ENCODE measurements at places on chromosomes 5 and 9. TPM values are rescaled to one million over a fixed set of nuclear protein-coding genes. Genes with fewer than 3 reads are reported as not detected.

DNA sequence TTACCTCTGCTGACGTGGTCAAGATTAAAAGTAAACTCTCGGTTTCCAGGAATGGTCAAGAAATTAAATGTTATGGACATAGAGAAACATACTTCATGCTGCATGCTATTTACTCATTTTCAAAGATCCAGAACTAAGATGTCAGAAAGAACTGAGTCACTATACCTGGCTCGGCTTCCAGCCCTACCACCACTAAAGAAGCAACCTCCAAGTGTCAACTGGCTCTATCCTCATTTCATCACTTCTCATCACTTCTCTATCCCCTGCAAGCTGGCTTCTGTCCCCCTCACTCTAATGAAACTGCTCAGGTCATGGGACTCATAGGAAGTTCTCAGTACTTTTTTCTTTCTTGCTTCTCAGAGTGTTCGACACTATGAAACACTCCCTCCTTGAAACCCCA, 116.2 kb downstream of the CDK5RAP2 start:
- DNase-seq = no peak

DNA sequence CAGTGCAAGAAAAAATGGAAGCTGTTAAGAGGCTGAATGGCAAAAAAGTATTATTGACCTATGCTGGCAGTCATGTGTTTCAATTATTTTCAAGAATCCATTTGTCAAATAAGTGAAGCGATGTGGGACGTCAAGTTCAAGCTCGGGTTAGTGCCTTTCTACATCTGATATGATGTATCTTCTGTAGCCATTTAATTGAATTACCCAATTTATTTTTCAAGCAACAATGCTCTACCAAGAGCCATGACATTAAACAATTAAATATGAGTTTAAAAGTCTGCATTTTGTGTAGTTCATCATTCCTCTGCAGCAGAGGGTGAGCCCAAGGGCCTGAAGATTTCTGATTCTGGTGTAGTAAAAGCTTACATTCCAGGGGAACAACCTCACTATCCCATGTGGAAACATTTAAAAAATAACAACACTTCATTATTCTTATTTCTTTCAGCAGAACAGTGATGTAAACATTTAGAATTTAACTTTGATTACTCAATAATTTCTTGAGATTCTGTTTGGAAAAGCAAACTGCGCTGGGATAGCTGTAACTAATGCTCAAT, 619.7 kb upstream of the ARRDC3 start:
- DNase-seq = no peak

DNA sequence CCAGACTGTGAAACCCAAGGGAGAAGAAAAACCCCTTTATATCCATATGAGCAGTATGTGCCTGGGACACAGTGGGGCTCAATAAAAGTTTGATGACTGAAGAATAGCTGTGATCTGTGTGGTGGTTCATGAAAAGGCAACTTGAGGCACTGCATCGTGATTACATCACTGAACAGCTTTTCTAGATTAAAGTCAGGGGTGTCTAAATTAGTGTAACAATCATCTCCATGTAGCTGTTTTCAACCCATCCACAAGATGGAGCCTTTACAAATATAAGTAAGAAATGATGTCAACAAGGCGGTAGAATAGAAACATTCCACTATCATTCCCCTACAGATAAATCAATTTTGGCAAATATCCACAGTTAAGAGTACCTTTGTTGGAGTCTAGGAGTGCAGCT, 55.5 kb downstream of the PRRC1 start:
- DNase-seq = no peak

DNA sequence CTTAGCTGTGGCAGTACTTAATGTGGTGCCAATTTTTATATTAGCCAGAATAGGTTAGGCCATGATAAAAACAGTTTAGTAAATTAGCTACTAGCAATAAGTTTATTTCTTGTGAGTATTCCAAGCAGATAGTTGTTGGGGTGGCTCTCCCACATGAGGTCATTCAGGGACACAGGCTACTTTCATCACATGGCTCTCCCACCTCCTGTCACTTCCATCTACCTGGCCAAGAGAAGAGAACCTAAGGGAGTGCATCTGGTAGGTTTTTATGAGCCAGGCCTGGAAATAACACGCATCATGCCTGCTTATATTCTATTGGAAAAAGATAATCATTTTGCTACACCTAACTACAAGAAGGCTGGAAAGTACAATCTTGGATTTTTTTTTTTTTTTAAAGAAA, 161.4 kb upstream of the CCNH start:
- no peak for DNase-seq

GRCh38 chr9:35103660-35104191, 795 bp upstream of the STOML2 start:
- no peak for DNase-seq

The SLC36A3 gene
- total RNA-seq = not detected

GRCh38 chr5:133286483-133286882, 234.7 kb downstream of the HSPA4 start:
- DNase-seq = no peak

- DNase-seq = no peak
Observed at GRCh38 chr5:126125407-126125806, 297.8 kb upstream of the GRAMD2B start.

- no peak for DNase-seq
Observed at GRCh38 chr5:135565266-135565665, 13.5 kb downstream of the CXCL14 start.

The PCDHA1 gene
- not detected for total RNA-seq

GRCh38 chr9:109538346-109538745, 40.2 kb upstream of the PTPN3 start:
- no peak for DNase-seq

DNA sequence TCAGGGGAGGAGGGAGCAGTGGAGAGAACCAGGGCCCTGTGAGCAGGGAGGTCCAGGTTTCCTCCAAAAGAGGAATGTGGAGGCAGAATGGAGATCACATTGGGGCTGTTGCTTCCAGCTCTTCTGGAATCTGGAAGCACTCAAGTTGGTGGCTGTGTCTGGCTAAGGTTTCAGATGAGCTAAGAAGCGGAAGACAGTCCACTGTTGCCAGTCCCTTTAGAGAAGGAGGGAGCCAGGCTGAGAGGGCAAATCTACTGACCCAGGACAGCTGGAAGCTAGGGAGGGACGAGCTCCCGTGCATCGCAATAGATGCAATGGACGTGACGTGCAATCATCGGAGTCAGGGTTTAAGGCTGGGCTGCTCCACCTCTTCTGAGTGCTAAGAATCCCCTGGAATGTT, 71.2 kb downstream of the TENT4A start:
- no peak for DNase-seq

The CTXN3 gene
- total RNA-seq = not detected

The CEP120 gene
- 60.1 TPM for total RNA-seq

The LCN1 gene
- not detected for total RNA-seq

The ZFP2 gene
- 0.86 TPM for total RNA-seq

The KCNN2 gene
- not detected for total RNA-seq

- DNase-seq = no peak
Observed at GRCh38 chr5:157748760-157749461, 5.4 kb downstream of the LSM11 start.

DNA sequence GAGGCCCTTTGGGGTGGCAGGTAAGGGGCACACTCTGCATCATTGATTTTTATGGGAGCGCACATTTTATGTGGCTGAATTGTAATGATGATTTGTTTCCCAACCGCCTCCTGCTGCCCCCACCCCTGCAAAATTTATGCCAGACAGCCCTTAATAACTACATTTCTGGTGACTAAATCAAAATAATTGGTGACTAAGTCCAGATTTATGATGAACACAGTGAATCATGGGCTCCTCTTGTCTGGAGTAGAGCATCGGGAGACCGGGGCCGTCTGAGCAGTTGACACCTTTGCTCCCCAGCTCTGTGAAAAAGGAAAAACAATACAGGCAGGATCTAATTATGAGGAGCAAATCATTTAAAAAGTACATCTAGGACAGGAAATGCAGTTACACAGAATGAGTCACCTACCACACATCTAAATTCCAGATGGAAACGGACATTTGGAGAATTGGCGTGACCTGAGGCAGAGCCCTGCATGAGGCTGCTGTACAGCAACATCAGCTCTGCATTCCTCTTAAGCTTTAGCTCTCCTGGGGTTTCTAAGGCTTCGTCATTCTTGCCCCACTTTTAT, 58.9 kb downstream of the DOCK2 start:
- no peak for DNase-seq

DNA sequence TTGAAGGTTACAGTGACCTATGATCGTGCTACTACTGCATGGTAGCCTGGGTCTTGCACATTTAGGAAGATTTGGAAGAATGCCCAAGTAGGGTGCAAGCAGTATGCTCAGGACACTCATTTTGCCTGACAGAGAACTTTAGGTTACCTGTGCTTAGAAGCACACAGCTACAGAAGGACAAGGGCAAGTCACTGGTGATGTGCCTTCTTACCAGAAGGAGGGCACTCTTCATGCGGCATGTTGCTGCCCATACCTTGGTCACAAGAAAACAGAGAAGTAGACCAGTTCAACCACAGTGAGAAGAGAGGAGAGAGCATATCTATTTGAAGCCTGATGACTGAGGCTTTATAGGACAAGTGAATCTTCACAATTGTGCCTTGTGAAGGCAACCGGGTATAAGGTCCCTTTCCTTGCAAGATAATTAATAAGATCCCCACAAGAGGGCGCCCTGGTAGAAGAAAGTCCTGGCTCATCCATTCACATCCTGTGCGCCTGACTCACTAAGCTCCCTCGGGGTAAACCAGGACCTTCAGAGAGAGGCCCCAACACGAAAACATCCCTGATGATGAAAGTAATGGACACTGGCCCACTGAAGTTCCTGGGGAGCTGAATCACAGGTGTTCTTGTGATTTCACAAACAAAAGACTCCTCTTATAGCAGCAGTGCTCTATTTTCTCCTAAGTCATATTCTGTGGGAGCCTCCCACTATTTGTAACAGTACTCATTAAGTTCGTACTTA, 38.1 kb upstream of the STARD4 start:
- peak; percentile 79 for DNase-seq

The LECT2 gene
- not detected for total RNA-seq

The GSN gene
- total RNA-seq = 4.0 TPM

DNA sequence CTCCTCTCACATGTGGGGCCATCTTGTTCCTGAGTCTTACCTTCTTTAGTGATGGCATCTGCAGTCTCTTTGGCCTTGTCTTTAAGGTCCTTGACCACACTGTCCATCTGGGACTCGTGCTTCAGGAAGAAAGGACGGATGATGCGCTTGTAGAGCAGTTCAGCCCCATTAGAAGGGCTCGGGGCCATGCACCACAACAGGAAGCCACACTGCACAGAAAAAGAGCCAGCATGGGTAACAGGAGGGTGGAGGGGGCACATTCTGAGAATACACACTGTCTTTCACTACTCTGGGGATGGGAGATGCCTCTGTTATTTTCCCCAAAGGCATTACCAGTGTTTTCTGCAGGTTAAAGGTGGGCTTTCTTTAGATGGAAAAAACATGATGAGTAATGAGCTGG, 25.9 kb downstream of the SRP19 start:
- no peak for DNase-seq

DNA sequence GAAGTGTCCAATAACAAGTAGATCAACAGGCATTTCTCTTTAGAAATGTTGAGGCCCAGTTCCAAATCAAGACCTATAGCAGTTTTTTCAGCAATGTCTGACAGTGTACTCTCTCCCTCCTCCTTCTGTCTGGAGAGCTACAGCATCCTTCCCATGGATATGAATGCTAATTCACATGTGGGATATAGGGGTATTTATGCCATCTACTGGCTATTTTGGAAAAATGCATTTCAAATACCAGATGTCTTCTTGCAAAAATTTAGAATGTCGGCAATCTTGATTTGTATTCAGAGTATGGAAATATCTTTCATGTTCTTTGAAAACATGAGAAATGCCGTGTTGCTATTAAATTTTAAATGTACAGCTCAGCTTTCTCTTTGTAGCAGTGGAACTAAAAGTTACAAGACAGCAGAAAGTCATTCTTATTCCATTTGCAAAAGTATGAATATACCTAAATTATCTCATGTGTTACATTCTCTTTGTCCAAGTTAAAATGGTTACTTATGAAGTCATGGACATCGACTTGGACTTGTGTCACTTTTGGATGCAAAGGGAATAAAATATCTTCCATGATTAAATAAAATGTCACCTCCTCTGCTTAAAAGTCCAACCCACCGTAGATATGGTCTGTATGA, 647.8 kb downstream of the TAF11L14 start:
- no peak for DNase-seq

DNA sequence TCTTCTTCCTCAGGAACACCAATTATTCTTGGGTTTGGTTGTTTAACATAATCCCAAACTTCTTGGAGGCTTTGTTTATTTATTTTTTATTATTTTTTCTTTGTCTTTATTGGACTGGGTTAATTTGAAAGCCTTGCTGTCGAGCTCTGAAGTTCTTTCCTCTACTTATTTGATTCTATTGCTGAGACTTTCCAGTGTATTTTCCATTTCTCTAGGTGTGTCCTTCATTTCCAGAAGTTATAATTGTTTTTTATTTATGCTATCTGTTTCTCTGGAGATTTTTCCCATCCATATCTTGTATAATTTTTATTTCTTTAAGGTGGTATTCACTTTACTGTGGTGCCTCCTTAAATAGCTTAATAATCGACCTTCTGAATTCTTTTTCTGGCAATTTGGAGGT, 8.8 kb upstream of the RIOK2 start:
- DNase-seq = no peak

The TMEM174 gene
- not detected for total RNA-seq

DNA sequence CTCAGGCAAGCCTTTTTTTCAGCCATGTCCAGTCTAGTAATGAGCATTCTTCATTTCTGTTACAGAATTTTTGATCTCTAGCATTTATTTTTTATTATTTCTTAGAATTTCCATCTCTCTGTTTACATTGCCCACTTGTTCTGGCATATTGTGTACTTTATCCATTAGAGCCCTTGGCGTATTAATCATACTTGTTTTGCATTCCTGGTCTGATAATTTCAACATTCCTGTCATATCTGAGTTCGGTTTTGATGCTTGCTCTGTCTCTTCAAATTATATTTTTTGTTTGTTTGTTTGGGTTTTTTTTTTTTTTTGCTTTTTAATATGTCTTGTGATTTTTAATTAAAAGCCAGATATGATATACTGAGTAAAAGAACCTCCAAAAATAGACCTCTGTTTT, 23.0 kb upstream of the JAK2 start:
- DNase-seq = no peak

The PTGDS gene
- total RNA-seq = not detected

GRCh38 chr5:8701251-8701650, 832.3 kb downstream of the MTRR start:
- no peak for DNase-seq

The HTR4 gene
- total RNA-seq = not detected

DNA sequence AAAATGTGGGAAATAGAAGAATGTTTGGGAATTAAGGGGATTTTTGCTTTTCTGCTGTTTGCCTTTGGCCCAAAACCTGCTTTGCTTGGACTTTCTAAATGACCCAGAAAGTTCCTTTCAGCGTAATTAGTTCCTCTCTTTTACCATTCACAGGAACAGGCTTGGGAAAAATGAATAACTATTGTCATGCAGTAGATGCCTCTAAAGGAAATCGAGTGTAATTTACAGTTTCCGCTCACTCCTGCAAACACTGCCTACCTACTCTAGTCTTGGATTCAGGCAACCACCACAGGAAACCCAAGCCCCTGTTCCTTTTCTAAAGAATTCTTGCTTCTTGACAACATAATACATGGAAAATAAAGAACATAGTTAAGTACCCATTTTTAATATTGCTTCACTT, 25.0 kb downstream of the TTC23L start:
- DNase-seq = no peak

GRCh38 chr9:19470567-19470966, 61.8 kb downstream of the ACER2 start:
- no peak for DNase-seq
